CD4-positive, alpha-beta T cell treated with Interleukin-21 for 1 hour (primary cell): ENCODE measurements at places on chromosomes 12 and 14.

DNA sequence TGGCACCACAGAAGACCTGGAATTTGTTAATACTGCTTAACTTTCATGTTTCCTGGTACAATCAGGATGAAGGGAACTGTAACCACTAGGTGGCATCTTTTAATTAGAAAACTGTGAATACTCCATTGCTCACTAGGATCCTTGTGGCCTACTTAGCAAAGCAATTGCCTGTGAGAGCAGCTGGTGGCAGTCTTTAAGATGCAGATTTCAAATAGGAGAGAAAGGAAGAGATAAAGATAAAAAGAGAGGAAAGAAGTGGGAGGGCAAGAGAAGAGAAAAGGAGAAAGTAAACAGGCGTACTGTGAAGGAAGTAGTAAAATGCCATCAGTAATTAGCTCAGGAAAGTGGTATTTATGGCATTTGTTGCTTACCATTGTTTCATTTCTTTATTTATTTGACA is 114.5 kb downstream of the RAD51B start:
- DNase-seq = peak; percentile 58

DNA sequence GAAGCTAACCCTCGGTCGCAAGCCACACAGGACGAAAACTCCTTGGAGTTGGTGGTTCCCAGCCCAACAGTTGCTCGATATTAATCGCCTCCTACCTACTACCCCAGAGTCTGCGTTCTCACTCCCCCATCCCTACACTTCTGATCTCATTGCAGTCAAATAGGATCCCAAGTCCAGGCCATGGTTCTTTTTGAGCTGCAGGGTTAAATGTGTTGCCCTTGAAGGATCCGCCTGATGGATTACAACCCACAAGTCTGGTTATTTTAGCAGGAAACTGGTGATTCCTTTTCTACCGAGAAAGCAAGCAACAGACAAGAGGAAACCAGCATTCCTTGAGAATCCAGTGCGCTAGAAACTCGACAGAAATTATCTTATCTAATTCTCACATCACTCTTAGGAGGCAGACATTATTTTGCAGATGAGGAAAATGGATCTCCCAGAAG is 785 bp upstream of the NIN start:
- DNase-seq = no peak

DNA sequence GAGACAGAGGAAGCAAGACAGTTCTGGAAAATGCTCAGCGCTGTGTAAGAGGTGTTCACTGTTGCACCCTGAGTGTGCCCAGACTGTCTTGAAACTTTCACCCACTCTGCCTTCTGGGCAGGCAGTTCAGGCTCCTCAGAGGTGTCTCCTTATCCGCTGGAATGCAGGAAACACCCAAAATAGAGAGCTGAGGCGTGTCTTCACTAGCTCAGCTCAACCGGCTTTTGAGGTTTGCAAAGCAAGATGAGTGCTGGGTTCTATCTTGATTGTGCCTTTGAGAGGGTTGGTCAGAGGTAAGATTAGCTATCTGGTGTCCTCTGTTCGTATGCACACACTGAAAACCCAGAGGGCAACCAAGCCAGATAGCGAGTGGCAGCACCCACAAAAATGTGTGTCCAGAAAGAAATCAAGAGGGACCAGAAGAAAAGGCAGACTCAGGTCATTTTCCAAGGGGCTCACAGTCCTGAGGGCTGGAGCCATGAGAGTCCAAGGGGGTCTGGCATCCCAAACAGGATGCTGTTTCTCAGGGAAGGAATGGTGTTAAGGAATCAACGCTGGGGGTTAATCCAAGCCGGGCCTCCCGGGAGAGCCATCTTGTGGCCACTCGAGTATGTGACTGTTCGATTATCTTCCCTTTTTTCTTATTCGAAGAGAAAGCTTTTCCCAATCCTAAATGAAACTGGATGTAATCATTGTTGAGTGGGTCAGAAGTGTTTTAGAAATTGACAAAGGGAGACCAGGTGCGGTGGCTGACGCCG is 47.1 kb downstream of the TBX3 start:
- no peak for DNase-seq

DNA sequence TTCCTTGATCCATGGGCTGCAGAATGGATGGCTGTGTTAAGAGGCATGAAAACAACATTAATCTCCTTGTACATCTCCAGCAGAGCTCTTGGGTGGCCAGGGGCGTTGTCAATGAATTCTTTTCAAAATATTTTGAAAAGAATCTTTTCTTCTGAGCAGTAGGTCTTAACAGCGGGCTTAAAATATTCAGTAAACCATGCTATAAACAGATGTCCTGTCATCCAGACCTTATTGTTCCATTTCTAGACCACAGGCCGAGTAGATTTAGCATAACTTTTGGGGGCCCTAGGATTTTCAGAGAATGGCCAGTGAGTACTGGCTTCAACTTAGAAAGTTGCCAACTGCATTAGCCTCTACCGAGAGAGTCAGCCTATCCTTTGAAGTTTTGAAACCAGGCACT is 130.2 kb downstream of the RAD51B start:
- DNase-seq = no peak

DNA sequence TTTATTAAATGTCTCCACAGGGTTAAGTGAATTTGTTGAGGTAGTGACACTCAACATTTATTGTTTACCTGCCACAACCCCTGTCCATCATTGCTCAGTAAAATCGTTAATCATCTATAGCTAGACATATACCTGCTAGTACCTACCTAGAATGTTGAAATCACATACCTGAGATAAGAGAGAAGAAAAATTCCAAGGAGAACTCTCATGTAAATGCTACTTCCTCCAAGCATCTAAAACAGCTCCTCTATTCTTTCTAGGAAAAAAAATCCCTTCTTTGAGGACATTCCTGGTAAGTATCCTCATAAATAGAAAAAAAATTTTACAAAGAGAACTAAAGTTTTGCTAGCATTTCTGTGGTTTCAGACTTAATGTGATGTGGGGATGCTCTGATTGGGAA is 325.1 kb downstream of the DAD1 start:
- no peak for DNase-seq

DNA sequence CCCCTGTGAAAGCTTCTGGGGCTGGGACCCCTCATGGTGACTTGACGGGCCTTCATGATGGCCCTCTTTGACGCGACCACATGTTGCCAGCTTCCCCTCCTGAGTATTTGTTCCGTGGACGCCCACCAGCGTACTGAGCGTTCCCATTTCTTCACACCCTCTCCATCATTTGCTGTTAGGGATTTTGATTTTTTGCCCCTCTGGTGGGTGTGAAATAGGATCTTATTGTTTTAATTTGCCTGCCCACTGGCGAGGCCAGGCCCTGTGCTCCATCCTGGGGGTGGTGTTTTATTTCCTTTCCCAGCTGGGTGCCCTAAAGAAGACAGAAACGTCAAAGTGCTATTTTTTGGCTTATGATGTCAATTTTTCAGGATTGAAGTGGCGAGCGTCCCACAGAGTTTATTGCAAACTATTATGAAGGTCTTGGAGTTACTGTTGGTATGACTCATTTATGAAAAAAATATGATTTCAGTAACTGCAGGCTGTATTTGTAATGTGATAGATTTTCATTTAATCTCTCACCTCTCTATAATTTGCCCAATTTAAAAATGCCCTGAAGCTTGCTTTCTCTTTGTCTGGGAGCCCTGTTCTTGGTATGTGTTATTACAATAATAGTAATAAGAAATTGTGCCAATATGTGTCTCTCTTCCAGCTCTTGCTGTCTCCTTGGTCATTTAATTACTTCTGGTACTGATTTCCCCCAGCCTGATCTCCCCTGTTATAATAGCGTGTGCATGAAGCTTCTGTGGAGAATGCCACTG is 99.6 kb downstream of the SLC25A47 start:
- no peak for DNase-seq

DNA sequence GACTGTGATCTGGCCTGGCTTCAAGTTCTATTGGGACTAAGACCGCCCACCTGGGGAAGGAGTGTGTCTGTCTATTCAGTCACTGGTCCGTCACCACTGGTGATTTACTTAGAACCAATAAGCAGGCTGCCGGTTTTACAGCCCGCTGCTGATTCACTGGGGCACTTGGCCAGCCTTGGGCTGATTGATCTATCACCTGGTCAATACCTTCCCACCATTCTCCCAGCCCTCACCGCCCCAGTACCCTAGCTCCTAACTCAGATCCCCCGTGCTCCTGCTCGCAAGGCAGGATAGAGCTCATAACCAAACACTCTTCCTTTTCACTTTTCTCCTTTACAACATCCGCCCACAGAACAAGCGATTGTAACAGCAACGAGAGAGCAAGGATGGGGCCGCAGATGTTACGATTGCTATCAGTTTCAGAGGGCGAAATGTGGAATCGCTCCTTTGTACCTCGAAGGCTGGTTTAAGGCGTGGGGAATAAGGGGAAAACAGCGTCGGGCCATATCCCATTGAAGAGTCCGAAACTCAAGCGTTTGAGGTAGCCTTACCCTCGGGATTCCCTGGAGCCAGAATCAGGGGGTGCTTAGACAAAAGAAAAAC is 672 bp downstream of the RDH11 start:
- DNase-seq = peak; percentile 77

DNA sequence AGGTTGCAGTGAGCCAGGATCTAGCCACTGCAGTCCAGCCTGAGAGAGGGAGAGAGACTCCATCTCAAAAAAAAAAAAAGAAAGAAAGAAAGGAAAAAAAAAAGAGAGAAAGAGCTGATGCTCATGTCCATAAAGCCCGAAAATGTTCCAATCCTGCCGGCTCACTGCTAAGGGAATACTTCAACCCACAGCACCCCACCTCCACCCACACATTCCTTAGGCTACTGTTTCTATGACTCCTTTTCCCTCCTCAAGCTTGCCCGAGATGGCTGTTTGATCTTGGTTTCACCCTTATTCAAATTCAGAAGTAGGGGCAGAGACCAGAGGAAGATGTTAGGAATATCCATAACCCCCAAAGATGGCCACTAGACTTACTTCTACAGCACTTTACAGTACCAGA is 59.5 kb upstream of the RASSF3 start:
- DNase-seq = no peak

DNA sequence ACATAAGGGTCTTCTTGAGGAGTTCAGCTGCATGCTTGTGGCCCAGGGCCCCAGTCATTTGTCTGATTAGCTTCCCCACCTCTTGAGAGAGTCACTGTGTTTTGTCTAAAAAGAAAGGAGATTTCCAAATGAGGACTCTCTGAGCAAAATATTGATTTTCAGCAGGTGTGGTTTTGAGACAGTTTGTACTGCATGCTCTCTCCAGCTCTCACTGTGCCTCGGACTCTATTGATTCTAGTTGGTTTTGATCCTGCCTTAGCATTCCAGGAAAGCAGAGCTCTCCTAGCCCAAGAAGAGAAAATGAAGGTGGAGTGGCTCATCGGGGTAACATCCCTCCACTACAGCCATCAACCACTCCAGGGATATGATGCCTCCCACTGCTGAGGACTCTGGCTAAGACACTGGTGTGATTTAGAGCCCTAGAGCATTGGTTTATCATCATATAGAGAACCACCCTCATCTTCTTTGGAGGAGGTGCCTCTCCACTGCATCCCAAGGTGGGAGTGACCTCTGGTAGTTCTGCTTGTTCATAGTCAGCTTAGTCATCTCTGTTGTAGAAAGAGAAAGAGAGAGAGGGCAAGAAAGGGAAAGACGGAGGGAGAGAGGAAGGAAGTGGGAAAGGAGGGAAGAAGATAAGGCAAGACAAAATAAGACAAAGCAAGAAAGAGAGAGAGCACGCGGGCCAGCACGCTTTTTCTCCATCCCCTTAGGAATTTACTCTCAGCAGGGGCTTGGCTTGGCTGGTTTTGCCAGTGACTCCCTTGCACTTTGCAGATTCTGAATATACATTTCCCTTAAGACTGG is 365.6 kb downstream of the DPF3 start:
- DNase-seq = no peak

DNA sequence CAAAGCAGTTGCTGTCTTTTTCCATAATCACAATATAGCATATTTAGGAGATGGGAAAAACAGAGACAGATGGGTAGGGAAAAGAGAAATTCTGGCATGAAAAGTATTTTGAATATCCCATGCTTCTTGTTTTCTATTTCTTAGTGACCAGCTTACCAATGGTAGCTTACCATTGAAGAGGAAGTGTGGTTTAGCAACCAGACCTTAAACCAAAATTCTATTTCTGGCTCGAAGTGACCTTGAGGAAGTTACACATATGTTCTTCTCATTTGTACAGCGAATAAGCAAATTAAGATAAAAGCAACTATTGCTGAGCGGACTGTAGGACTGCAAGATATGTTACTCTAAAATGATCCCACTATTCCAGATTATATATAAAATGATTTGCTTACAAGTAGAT is 82.9 kb downstream of the FGD4 start:
- DNase-seq = no peak

DNA sequence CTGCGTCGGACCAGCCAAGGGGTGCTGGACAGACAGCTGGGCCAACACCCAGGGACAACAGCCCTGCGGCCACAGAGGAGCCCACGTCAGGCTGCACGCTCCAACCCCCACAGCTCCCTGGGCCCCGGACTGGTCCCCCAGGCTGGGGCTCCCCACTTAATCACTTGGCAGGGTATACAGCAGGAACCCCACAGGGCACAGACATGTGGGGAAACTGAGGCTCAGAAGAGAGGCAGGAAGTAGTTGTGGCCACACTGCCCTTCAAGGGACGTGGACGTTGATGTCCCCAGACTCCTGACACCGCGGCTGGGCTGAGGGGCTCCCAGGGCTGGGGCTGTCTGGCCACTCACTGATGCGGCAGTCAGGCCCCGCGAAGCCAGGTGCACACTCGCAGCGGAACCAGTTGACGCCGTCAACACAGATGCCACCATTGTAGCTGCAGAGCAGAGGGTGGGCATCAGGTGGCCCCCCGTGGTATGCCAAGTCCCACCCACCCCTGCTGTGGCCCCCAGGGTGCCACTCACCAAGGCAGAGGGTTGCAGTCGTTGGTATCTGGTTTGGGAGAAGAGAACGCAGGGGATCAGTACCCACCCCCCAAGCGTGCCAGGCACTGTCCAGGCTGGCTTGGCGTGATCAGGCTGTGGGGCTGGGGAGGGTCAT is 21.5 kb downstream of the JAG2 start:
- DNase-seq = no peak

GRCh38 chr12:131089531-131090273 is 136.0 kb downstream of the ADGRD1 start:
- no peak for DNase-seq

GRCh38 chr12:18808221-18808620 is 70.3 kb downstream of the CAPZA3 start:
- DNase-seq = no peak

DNA sequence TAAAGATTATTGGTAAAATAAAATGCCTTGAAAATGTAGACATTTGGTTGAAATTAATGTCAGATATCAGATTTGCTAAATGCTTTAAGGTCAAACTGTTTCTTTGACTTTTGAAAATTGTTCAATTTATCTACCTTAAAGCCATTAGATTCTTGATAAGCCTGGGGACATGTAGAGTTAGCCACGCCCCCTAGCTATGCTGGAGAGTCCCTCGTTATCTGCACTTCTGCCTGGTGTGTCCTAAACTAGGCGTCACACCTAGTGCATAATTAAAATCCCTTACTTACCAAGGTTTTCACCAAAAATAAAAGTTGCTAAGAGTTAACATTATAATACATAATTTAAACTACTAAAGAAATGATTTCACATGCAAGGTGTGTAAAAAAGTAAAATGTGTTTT is 79.5 kb downstream of the EGLN3 start:
- no peak for DNase-seq
